Memory B cell (primary cell): ENCODE measurements at places on chromosomes 11 and 22.

GRCh38 chr22:48896766-48897644 is 930.7 kb downstream of the BRD1 start:
- H3K36me3 ChIP-seq, result no peaks in the 10 kb centered on the region
- H3K27ac ChIP-seq, result no peak overlapping the region
- no peaks in the 10 kb centered on the region for H3K27me3 ChIP-seq
- no peak overlapping the region for H3K4me3 ChIP-seq

DNA sequence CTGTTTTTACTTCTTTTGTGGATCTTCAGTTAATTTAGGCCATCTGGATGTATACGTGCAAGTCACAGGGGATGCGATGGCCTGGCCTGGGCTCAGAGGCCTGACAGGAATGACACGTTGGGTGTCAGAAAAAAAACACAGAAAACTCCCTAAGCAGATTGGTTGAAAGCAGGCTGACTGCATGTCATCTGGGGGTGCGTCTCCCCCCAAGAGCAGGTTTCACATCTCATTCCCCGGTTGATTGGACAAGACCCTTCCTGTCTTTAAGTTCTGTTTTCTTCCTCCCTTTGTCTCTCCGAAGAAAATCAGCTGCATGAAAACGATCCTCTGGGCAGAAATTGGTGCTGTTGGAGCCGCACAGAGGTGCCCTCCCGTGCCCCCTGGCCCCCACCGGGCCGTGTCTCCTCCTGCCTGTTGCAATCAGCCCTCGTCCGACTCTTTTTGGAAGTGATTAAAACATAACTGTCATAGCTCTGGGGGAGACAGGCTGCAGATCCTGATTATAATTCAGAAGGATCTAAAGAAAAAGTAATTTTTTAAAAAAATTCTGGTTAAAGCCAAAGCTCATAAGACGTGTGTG is 71.8 kb upstream of the PARVG start:
- H3K36me3 ChIP-seq, result peaks cover 14% of the 10 kb centered on the region
- DNase-seq, result no peak
- no peak overlapping the region for H3K4me3 ChIP-seq
- peak overlapping the region; percentile 65 for H3K27ac ChIP-seq
- H3K4me1 ChIP-seq, result peaks cover 8% of the 10 kb centered on the region

GRCh38 chr11:45920531-45921477 is 1.7 kb upstream of the LARGE2 start:
- H3K27me3 ChIP-seq, result no peaks in the 10 kb centered on the region
- peak overlapping the region; percentile 82 for H3K4me3 ChIP-seq
- H3K27ac ChIP-seq, result peak overlapping the region; percentile 74

- H3K27me3 ChIP-seq, result no peaks in the 10 kb centered on the region
- H3K4me3 ChIP-seq, result no peak overlapping the region
- DNase-seq, result no peak
- H3K36me3 ChIP-seq, result peaks cover 13% of the 10 kb centered on the region
- no peaks in the 10 kb centered on the region for H3K4me1 ChIP-seq
Measured at GRCh38 chr22:38236786-38237185, 35.0 kb downstream of the MAFF start.

- no peak overlapping the region for H3K4me3 ChIP-seq
Measured at GRCh38 chr22:26711205-26711963, 54.0 kb downstream of the MIAT start.

DNA sequence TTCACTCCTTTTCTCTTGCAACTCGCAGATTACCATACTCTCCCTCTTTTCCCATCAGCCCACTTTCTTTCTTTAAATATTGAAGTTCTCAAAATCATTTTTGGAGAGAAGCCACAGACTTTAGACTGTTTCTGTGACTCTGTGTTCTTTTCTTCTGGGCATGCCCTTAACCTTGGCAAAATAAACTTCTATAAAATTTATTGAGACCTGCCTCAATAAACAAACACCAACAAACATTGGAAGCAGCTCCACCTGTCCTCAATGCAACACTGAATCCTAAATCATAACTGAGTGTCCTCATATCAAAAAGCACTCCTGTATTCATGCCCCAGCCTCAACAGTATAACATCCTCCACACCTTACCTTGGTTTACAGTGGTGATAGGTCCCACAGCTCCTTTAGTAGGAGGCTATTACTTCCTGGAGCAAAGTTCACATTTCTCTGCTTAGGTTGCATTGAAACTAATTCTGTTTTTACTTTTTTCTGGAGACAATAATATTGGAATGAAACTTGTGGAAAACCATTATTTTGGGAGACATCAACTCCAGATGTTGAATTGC is 320.0 kb upstream of the LRRC4C start:
- H3K27me3 ChIP-seq, result no peaks in the 10 kb centered on the region
- no peak overlapping the region for H3K4me3 ChIP-seq
- H3K4me1 ChIP-seq, result no peaks in the 10 kb centered on the region
- H3K27ac ChIP-seq, result no peak overlapping the region
- no peak for DNase-seq

DNA sequence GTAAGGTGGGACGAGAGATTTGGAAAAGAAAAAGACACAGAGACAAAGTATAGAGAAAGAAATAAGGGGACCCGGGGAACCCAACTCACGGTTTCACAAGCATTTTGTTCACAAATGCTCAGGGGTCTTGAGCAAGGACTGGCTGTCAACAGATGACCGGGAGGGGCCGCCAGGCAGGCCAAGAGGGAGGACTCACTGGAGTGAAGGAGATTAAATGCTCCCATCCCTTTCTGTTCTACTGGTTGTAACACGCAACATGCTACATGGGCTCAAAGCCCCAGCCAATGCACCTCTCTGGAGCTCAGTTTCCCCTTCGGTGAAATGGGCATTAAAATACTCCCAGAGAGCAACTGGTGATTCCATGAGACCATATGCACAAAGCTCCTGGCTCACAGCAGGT is 13.4 kb downstream of the SHANK2 start:
- H3K36me3 ChIP-seq, result no peaks in the 10 kb centered on the region
- H3K27me3 ChIP-seq, result peaks cover 21% of the 10 kb centered on the region
- H3K27ac ChIP-seq, result no peak overlapping the region
- no peak for DNase-seq

- no peak for DNase-seq
- no peak overlapping the region for H3K4me3 ChIP-seq
- peaks cover 2% of the 10 kb centered on the region for H3K4me1 ChIP-seq
- no peak overlapping the region for H3K27ac ChIP-seq
- H3K36me3 ChIP-seq, result no peaks in the 10 kb centered on the region
Measured at GRCh38 chr11:27912916-27913315, 195.0 kb downstream of the KIF18A start.
